SK-N-MC (cell line): ENCODE measurements at places on chromosomes 13 and 19.
A peak's percentile ranks its signal among the peaks of the same experiment; 100 is the strongest.

DNA sequence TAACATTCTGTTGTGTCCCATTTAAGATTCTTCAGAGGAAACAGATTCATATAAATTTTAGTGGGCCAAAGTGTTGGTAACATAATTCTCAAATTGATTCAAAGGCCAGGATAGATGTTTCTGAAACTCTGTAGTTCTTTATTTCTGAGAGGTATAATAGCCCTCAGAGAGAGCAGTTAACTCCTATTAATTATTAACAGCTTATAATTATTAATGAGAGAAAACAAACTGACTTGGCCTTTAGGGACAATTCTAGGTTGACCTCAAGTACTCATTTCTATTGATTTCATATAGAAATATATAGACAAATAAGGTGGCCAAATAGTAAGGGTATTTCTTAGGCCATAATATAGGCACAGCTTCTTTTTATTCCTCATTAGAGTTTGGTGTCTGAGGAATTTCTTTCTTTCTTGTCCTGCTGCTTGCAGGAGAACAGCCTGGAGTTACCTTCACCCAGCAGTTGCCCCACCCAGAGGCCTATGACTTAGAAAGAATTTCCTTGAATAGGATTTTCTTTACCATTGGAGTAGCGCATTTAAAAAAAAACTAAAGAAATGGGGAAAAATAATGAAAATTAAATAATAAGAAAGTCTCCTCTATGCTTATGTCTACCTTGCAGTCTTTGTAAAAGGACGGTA, 1430.1 kb upstream of the SPRY2 start:
- no peak for DNase-seq

GRCh38 chr19:18496980-18497256, 25.0 kb downstream of the ELL start:
- DNase-seq = no peak

DNA sequence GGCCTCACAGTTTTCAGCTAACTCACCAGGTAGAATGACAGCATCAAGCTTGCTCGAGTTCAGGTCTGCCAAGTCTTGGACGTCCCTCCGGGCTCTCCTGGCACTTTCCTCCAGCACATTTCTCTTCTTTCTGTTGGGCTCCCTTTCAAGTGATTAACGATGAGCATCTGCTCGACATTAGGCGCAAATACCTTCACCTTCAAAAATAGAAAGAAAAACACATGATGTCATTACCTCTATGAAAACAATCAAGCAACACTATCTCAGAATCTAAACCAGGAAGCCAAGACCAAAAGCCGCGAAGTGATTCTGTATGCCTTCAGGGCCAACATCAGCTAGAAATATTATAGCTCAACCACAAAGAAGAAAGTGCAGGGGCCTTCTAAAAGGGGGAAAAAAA, 15.4 kb upstream of the CLN5 start:
- peak; percentile 58 for DNase-seq

DNA sequence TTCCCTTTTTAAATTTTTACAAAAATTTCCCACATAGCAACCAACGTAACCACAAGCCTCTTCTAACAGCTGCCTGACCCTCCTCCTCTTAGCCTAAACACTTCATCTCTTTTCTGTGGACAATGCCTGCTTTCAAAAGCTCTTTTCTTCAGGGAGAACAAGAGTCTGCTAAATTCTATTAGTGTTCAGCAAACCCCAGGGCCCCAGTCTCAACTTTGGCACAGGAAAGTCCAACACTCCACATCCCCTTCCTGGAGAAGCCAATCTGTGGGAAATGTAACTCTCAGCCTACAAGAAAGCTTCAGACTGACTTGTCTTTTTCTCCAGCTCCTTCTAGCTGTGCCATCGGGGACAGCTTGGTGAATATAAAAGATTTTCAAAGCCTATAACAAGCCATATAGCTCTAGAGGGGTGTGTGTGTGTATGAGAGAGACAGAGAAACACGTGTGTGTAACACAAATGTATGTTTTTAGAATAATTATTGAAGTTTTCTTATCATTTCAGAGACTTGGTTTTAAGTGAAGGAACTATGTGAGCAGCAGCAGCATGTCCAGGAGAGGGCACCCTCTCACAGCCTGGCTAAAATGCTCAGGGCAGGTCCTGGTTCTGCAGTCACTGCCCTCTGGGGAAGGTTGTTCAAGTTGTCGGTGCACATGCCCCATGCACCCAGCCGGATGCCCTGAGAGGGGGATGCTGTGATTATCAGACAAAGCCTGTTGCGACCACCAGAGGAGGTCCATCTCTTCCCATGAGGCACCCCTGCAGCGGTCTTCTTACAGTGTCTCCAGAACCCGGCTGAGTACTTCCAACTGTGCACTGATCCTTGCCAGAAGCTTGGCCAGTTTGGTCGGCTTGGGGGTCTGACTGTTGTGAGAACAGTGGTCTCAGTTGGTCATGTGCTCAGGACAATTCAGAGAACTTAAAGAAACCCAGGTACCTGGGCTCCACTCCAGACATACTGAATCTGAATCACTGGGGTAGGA, 34.4 kb downstream of the CCDC70 start:
- DNase-seq = no peak

GRCh38 chr13:105825071-105825470, 710.4 kb downstream of the EFNB2 start:
- DNase-seq = no peak

DNA sequence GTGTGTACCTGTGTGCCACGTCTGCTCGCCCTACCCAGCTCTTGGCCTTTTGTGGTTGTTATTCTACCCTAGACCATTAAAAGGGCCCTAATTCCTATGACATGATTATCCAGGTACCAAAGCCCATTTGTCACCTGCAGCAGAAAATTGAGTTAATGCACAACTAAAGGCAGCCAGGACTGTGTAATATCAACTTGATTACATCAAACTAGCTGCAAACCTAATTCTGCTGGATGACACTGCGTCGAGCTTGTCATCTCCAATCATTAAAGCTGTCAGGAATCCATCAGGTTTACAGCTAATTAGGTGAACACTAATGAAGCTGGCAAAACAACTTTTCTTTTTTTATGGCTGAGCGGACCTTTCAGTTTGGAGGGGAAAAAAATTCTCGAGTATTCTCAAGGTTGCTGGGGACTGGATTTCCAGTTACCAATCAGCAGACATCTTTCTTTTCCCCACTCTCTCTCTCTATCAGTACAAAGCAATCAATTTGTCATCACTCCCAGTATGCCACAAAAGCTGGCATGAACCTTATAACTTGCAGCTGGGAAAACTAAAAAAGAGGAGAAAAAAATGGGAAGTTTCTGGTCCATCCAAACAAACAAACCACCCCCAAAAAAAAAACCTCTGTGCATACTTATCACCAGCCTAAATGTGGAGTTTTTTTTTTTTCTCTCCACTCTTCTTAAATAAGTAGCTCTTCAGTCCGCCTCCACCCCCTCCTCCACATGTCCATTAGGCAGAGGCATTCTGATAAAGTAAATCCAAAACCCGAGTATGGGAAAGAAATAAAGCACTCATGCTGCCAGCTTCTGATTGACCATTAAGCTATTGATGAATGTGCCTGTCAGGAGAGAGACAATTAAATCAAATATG, 2.8 kb downstream of the TSHZ3 start:
- no peak for DNase-seq

DNA sequence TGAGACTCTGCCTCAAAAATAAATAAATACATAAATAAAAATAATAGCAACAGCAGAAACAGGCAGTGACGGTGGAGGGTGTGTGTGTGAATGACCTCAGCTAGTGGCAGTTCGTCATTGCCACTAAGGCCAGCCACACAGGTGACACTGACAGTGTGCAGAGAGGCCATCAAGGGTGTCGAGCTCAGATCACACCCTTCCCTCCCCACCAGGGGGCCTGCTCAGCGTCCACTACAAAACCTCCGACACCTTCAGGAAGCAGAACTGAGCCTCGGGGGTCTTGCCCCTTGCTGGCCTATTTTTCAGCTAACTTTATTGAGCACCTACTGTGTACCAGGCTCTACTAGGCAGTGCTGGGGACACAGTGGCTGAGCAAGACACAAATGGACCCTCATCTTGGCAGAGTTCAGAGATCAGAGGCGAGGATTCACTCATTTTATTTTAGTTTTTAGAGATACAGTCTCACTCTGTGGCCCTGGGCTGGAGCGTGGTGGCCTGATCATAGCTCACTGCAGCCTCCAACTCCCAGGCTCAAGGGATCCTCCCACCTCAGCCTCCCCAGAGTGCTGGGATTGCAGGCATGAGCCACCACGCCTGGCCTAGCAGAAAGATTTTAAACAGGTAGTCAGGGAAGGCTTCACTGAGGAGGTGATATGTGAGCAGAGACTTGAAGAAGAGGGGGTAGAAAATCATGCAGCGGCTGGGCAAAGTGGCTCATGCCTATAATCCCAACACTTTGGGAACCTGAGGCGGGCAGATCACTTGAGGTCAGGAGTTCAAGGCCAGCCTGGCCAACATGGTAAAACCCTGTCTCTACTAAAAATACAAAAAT, 30.3 kb upstream of the SEMA6B start:
- no peak for DNase-seq

GRCh38 chr13:99363949-99364348, 56.8 kb upstream of the GPR183 start:
- DNase-seq = no peak

GRCh38 chr13:111217641-111218040, 102.5 kb downstream of the ARHGEF7 start:
- DNase-seq = no peak

- no peak for DNase-seq
These were observed 55.8 kb downstream of the CPAMD8 start for GRCh38 chr19:16970821-16971220.

GRCh38 chr19:15469513-15470297, 5.4 kb upstream of the RASAL3 start:
- DNase-seq = no peak

DNA sequence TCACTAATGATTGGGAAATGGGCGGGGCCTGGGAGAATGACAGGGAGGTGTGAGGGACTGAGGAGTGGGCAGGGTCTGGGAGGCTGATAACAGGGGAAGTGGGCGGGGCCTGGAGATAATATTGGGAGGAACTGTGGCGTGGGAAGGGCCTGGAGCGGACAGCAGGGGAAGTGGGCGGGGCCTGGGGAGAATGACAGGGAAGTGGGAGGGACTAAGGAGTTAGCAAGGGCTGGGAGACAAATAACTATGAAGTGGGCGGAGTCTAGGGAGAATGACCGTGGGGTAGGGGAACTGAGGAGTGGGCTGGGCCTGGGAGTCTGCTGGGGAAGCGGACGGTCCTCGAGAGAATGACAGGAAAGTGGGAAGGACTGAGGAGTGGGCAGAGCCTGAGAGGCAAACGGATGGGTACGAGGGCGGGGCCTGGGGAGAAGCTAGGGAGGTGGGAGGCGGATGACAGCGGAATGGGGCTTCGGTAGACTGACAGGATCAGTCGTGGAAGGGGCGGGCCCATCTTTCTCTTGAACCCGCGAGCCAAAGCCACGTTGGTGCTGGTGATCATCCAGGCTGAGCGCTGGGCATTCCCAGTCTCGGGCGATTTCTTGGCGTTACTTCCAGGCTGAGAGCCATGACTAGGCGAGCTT, 14.0 kb upstream of the TUBB4A start:
- peak; percentile 84 for DNase-seq

DNA sequence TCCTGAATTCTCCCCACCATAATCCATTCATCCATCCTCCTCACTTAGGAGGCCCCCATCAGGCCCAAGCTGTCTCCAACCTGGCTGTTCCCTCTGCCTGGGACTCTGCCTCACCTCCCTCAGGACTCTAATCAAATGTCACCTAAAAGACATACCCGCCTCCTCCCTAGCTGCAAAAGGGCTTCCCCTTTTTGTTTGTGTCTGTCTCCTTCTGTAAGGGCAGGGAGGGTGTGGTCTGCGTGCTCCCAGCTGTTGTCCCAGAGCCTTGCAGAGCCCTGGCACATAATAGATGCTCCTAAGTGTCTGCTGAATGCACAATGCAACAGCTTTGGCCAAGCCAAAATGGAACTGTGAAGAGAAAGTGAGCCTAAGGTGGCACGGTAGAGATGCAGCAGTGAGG, 4.4 kb downstream of the TRIR start:
- DNase-seq = no peak

- DNase-seq = no peak
These were observed 20.3 kb upstream of the GGACT start for GRCh38 chr13:100608906-100609305.

DNA sequence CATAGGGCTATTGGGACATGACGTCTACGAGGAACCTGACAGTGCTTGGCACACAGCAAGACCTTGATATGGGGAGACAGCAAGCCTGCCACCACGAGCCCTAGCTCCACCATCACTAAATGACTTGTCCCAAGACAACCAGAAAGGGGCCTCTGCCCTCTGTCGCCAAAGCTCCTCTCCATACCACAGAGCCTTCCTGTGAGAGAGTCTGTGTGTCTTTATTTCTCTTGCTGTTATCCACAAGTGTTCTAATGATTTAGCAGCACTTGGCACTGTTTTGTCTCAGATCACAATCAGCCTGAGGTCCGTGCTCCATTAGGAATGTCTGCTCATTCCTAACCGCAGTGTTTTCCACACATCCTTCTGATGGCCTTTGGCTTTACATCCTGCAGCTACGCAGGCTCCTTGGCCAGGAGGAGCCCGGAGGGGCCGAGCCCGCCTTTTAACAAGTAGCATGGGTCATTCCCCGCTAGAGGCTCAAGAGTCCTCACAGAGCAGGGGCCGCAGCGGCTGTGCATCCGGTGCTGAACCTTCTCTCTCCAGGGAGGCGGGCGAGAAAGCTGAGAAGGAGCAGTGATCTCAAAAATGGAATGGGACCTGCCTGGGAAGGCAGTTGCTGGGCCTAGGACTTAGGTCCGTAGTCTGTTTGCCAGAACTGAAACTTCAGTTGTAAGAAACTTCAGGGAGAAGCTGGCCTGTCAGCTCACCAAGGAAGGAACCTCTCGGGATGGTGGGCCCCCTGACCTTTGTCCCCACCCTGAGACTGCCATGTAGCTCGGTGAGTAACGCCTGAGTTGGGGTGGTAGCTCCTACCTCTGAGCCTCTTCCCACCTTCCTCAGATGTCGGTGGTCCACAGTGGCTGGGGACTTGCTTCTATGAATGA, 61.1 kb upstream of the HMGB1 start:
- DNase-seq = no peak

GRCh38 chr19:56403764-56404704, at the start of gene ZNF583:
TSS of gene ZNF583 (plus strand) at chr19:56404332. CDS start at chr19:56407115, 2,783 bp downstream.
- DNase-seq = no peak

- no peak for DNase-seq
These were observed 5.4 kb upstream of the PLAUR start for GRCh38 chr19:43675269-43675879.

DNA sequence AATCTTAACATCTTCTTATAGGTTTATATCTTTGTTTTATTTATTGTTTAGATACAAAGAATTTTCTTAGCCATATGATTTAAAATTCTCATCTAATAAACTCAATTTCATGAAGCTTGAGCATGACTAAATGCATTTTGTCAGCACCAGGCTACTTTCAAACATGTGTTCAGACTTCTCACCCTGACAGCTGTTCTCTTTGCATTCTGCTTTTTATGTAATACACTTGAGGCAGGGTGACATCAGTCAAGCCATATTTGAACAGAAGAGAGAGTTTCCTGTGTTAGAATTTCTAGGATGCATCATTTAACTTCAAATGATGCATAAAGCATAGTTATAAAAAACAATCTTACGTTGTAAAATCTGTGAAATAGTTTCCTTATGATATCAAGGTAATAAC, 1295.1 kb upstream of the PCDH20 start:
- DNase-seq = no peak

GRCh38 chr13:85567909-85568308, 231.3 kb downstream of the SLITRK6 start:
- no peak for DNase-seq
